Colonic mucosa (tissue), 4 donors: ENCODE measurements at places on chromosomes 16 and 17. TPM values are rescaled to one million over a fixed set of nuclear protein-coding genes. Genes with fewer than 3 reads are reported as not detected.

- no peak for DNase-seq
Observed at GRCh38 chr17:10751563-10751962, 21.7 kb upstream of the TMEM220 start.

GRCh38 chr17:67136191-67137025 is 92.1 kb downstream of the CACNG1 start:
- DNase-seq, result no peak

DNA sequence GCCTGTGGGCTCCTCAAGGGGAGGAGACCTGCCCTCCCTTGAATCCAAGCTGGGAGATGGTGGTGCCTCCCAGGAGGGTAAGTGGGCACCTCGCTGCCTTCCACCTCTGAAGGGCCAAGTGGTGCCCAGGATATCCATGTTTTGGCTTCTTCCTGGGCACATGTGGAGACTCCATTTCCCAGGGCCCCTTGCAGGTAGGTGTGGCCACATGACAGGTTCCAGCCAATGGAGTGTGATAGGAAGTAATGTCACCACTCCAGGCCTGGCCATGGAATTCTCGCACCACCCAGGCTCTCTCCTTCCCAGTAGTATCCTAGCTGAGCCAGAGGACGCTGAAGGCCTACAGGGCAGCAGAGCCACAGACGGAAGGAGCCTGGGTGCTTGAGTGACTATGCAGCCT is 17.6 kb upstream of the PEMT start:
- peak; percentile 28 for DNase-seq

DNA sequence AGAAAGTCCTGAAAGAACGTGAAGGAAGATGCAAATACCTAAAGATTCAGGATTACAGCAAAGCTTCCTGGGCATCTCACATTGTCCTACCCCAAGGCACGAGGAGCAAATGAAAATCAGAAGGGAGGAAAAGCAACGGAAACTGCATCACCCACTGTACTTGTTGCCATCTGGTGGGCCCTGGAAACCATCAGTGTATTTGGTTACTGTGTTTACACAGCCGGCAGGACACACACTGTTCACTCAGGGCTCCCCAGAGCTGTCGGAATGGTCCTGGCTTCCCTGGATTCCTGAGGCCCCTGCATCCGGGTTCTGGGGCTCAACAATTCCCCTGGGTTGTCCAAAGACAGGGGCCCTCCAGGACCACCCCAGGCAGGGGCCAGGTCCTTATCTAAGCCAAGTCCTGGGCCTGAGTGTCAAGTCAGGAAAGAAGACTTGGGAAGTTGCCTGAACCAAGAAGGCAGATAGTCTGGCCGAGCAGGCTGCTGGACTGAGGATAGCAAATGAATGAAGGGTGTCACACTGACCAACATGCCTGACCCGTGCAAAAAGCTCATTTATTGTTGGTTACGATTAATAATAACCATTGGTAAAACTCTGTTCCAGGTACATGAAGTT is 52.8 kb downstream of the SOX9 start:
- no peak for DNase-seq

DNA sequence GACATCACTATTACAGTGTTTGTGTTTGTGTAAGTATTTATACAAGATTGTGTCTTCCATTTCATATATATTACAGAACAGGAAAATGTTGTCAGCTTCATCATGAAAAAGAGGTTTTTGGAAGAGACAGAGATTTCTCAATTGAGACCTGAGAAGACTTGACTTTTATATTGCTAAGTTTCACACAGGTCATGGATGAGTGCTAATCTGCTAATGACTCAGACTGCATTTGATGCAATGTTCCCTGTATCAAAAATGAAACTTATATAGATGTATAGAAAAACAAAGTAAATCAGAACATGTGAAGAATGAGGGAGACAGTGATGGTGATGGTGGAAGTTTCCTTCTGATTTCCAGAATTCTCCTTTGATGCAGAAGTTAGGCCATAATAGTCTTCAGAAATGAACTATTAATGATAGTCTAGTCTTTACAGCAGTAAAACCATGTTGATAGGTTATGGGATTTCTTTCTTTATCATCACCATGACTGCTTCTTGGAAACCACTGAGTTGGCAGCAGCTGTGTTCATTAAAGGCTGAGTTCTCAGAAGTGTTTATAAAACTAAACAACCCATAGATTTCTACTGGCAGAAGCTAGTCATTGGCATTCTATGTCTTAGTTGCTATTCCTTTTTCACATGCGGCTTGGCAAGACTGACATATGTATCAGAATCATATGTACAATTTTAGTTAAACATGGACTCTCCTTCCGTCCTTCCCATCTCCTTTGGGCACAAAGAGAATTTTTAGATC is 56.1 kb downstream of the PCTP start:
- no peak for DNase-seq

DNA sequence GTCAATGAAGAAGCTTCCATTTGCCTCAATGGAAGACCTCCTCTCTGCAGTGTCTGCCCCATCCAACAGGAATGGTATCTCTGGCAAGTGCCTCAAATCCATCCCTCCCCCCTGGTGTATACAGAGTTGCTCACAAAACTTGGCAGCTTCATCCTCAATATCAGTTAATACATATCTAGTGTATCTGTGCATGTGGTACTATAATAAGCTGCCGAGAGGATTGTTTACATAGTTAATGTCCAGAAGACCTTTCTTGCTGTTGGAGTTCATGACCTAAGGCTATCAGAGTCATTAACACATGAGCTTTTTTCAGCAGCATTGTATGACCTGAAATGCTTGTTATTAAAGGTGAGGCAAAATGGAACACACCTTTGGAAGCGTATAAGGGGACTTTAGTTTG is 14.0 kb upstream of the RASL10B start:
- no peak for DNase-seq

GRCh38 chr16:67934306-67935100 is 2.1 kb downstream of the PSMB10 start:
- no peak for DNase-seq

- no peak for DNase-seq
Observed at GRCh38 chr17:18995220-18995619, 9.3 kb downstream of the FAM83G start.

DNA sequence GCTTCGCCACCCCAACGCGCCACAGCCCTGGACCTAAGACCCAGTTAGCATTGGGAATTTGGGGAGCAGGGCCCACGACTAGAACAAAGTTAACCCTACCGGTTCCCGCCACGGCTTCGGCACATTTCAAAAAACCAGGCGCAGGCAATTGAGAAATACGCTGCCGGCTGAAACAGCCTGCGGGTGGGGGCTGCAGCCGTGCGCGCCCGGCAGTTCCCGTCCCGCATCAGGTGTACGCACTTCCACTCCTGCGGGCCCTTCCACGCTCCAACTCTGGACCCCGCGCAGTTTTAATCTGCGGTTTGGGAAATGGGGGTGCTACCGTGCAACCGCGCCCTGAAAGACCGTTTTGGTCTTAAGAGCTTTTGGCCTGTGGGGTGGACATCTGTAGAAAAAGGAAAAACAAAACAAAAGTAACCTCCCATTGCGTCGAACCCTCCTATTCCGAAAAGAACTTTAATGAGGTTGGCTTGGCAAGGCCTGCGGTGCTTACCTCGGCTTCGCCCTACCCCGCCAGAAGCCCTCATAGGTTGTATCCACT is 7.1 kb downstream of the IRX5 start:
- no peak for DNase-seq

GRCh38 chr17:73288534-73289302 is 23.1 kb downstream of the CDC42EP4 start:
- peak; percentile 86 for DNase-seq

The OTOP3 gene
- 0.40 TPM for total RNA-seq

The TBC1D3C gene
- total RNA-seq, result not detected

The C16orf89 gene
- 1.6 TPM for total RNA-seq

The PPP1R1B gene
- total RNA-seq, result 350 TPM

The NUPR1 gene
- 87.0 TPM for total RNA-seq

The NHERF1 gene
- total RNA-seq, result 244 TPM
